ENCODE measurements at places on chromosomes 5 and 9. TPM values are rescaled to one million over a fixed set of nuclear protein-coding genes. Genes with fewer than 3 reads are reported as not detected.

Gene ZNF879
- 3.4 TPM for total RNA-seq

Gene PDE6A
- not detected for total RNA-seq

Gene CCDC183
- total RNA-seq = not detected

Gene PCDHGB7
- total RNA-seq = 5.8 TPM

GRCh38 chr5:1875843-1876659 is 6.7 kb downstream of the IRX4 start:
- DNase-seq = no peak
- no peak overlapping the region for H3K27ac ChIP-seq
- no peaks in the 10 kb centered on the region for H3K36me3 ChIP-seq
- no peak overlapping the region for H3K4me3 ChIP-seq
- no peaks in the 10 kb centered on the region for H3K4me1 ChIP-seq
- peaks cover 81% of the 10 kb centered on the region for H3K27me3 ChIP-seq

- no peaks in the 10 kb centered on the region for H3K36me3 ChIP-seq
- no peaks in the 10 kb centered on the region for H3K27me3 ChIP-seq
- H3K4me1 ChIP-seq = no peaks in the 10 kb centered on the region
- no peak for DNase-seq
Measured at GRCh38 chr5:97363577-97363976, 180.5 kb upstream of the RIOK2 start.

- H3K27ac ChIP-seq = no peak overlapping the region
- peak; percentile 50 for DNase-seq
- H3K4me3 ChIP-seq = no peak overlapping the region
- H3K27me3 ChIP-seq = no peaks in the 10 kb centered on the region
- H3K4me1 ChIP-seq = peaks cover 5% of the 10 kb centered on the region
- H3K36me3 ChIP-seq = no peaks in the 10 kb centered on the region
Measured at GRCh38 chr5:125552486-125552885, 806.0 kb upstream of the ZNF608 start.

- no peaks in the 10 kb centered on the region for H3K4me1 ChIP-seq
- no peak overlapping the region for H3K27ac ChIP-seq
- no peaks in the 10 kb centered on the region for H3K27me3 ChIP-seq
- no peak for DNase-seq
- peaks cover 53% of the 10 kb centered on the region for H3K36me3 ChIP-seq
Measured at GRCh38 chr5:149235841-149236240, 35.8 kb upstream of the AFAP1L1 start.

DNA sequence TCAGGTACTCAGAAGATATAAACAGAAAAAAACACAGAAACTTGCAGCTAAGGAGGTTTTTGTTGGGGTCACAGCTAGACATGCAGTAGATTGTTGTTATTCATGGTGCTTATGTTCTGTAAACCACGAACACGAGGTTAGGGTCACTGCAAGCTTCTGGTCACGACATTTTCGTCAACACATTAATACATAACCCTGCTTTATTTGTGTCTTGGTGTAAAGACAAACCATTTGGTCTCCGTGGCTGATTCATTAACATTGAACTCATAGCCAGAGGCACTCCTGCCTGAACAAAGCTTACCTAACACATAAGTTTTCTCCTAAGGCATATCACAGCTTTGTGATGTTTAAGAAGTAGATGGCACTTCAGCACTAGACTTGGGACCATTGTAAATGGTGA is 16.9 kb downstream of the TEK start:
- DNase-seq = peak; percentile 85
- H3K4me3 ChIP-seq = no peak overlapping the region
- H3K36me3 ChIP-seq = no peaks in the 10 kb centered on the region
- H3K4me1 ChIP-seq = peaks cover 19% of the 10 kb centered on the region
- H3K27ac ChIP-seq = peak overlapping the region; percentile 95

DNA sequence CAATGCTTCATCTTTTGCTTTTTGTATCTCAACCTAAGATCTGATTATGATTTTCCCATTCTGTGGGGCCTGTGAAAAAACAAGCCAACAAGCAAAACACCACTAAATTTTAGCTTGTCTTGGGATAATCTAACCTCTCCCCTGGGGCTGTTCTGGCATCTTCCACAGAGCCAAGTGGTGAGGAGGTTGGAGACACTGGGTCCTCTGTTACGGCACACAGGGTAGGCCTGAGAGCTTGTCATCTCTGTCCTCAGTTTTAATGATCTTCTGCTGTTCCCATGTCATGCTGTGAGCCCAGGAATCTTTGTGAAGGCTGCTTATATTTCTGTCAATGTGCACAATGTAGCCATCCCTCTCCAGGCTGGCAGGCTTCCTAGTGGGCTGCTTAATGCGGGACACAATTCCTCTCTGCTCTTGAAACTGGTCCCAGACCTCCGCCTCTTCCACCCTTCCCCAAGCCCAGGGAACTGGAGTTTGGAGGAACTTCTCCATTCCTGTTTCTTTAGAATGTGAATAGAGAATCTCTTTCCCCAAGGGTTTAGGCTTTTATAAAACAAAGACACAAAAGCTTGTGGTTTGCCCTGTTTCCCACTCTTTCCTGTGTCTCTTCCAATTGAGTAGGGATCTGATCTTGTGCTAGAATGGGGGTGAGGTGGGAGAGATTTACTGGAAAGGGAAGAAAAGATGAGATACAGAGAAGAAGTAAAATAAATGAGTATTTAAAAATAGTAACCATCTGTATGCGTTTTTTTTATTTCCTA is 30.9 kb upstream of the SEMA6A start:
- no peak for DNase-seq
- H3K4me1 ChIP-seq = no peaks in the 10 kb centered on the region
- no peaks in the 10 kb centered on the region for H3K27me3 ChIP-seq
- H3K4me3 ChIP-seq = no peak overlapping the region

Measured in IMR-90 (cell line).